ENCODE measurements at places on chromosomes 16 and 17.
A peak's percentile ranks its signal among the peaks of the same experiment; 100 is the strongest.

DNA sequence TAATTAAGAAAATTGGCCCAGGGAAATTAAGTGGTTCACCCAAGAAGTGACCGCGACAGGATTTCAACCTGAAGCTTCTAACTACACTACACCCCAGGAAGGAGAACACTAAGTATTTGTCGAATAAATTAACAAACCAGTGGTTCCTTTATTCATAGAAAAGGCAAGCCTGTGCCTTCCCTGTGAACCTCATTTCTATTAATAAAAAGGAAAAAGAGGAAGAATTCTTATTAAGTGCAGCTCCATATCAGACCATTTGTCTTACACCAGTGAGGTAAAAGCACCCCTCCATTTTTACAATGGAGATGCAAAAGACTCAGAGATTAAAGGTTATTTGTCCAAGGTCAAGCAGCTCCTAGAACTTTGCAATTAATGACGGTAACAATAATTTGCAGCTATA, 1.7 kb downstream of the COPS3 start:
- DNase-seq, result no peak

GRCh38 chr17:79112471-79112870, 37.8 kb downstream of the ENGASE start:
- DNase-seq, result no peak

GRCh38 chr16:50856991-50857390, 115.1 kb downstream of the CYLD start:
- DNase-seq, result no peak

DNA sequence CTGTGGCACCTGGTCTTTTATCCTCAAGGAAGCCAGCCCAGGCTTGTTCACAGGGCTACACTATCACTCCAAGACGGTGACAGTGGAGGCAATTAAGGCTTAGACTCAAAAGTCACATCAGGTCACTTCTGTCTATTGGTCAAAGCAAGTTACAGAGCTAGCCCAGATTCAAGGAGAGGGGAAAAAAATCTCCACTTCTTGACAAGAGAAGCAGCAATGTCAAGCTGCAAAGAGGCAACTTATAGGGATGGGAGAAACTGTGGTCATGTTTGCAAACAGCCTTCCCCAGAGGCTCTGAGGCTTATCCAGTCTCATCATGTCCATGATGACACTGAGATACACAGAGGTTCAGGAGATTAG, 31.6 kb downstream of the SERPINF1 start:
- no peak for DNase-seq

GRCh38 chr17:45371414-45372324, 54.8 kb upstream of the MAP3K14 start:
- DNase-seq, result peak; percentile 30

DNA sequence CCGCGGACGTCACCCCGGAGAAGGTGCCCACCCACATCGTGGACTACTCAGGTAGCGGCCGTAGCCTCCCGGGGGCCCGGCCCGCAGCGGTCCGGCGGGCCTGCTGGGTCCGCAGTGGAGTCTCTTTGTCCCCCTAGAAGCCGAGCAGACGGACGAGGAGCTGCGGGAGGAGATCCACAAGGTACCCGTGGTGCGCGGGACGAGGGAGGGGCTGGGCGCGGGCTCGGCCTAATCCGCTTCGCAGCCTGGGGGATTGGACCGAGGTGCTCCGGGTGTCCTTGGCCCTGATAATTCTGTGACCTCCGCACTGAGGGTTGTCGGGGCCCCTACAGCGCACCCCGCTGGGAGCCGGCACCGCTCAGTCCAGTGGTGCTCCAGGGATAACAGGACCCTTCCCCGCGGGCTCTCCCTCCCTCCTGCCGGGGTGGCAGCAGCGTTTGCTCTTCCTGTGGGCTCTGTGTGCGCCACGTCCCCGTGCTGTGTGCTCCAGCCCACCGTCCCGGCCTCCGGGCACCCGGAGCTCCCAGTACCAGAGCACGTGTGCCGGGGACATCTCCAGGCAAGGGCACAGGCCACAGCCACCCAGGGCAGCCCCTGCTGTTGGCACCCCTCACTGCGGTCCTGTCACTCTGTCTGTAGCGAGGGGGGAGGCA, 713 bp downstream of the RHOT2 start:
- no peak for DNase-seq

GRCh38 chr16:9135797-9136196, 44.4 kb downstream of the HAPSTR1 start:
- DNase-seq, result no peak

DNA sequence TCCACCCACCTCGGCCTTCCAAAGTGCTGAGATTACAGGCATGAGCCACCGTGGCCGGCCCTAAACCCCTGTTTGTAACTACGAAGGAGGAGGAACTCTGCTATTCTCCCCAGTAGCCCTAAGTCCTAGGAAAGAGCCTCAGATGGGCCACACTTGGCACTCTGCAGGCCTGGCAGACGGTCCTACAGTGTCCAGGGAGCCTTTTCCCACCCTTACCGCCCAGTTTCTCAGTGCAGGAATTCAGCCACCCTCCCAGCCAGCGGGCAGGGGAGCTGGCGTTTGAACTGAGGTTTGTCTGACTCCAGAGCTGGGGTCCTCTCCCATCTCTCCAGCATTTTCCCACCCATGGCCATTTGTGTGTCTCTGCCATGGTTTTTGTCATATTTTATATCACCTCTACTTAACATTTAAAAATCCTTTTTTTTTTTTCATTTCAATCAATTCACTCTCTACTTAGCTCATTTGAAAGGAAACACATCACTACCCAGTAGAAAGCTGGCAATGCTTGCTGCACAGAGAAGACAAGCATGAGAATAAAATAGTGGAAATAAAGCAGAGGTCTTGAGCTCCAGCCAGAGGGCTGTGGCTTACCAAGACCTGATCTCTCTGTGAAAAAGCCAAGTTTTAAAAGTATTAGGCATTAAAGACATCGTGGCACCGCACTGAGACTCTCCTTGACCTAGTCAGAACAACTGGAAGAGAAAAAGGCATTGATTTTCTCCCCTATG, 34.9 kb downstream of the BCO1 start:
- DNase-seq, result no peak

GRCh38 chr16:81834868-81835267, 55.8 kb downstream of the PLCG2 start:
- no peak for DNase-seq

DNA sequence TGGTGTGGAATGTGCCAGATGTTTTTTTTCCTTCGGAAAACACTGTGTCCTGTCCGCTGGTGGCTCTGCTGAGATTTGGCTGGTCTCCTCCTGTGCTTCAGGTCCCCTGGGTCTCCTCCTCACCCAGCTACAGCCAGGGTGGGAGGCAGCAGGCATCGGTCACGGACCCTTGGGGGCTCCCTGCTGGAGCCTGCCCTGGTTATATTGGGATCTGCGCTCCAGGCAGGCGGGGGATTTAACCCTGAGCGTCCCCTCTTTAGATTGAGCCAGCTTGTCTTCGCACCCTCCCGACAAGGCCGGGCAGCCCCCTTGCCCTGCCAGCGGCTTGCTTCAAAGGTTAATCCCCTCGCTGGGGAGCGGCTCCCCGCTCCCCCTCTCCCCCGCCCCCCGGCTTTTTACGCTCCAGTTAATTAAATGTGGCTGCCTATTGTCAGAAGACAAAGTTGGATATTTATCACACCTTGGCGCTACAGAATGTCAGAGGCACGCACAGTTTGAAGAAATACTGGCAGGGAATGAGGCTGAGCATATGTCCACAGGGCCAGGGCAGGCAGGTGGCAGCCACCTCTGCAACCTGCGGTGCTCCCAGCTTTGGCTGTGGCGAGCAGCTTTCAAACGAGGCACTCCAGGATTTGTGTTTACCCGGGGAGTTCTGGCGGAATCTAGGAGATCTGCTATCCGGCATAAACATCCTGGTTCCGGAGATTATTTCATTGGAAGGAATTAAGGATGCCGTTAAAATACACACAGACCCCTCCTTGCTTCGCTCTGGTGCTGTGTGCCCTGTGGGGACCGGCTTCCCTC, 38.2 kb upstream of the GSE1 start:
- DNase-seq, result no peak

DNA sequence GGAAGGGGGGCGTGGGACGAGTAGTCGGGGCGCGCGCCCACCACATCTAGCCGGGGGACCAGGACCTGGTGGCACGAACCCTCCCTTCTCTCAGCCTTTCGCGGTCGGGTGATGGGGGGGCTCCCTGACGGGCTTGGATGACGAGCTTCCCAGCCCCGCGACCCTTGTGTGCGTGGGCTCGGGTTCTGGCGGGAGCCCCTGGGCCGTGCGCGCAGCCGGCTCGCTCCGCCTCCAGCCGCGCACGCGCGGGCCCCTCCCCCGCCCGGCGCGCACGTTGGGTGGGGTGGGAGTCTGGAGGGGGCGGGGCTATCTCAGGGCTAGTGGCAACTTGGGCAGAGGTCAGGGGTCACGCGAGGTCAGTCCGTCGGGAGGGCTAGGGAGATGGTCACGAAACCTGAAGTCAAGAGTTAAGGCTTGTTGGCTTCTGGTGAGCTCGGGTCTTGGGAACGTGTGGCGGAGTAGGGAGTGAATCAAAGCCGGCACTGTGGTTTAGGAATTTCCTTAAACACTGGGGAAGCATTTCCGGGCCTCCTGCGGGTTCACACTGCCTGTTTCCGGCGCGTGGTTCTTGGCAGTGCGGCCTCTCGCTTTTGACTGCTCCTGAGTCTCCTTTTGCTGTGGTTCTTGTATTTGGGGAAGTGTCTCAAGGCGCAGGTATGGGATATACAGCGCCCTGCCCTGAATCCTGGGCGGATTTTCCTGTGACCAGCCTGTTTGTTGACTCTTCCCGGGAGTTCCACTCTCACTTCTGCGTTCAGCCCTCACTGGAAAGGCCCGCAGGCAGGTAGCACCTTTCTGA, at the start of gene SRCAP:
SRCAP (plus strand) TSS at position 356 of the 799 bp plus-strand sequence. CDS start 1,654 bp downstream, outside the sequence.
- peak; percentile 85 for DNase-seq

GRCh38 chr16:77059446-77059845, 131.5 kb upstream of the MON1B start:
- DNase-seq, result no peak

GRCh38 chr16:46743232-46743719, 4.9 kb downstream of the MYLK3 start:
- DNase-seq, result peak; percentile 25

- DNase-seq, result no peak
Measured at GRCh38 chr17:57924677-57925076, 30.5 kb downstream of the CUEDC1 start.

- DNase-seq, result no peak
Measured at GRCh38 chr17:6701719-6702118, 11.4 kb downstream of the SLC13A5 start.

- no peak for DNase-seq
Measured at GRCh38 chr17:9862220-9862619, 36.5 kb downstream of the GLP2R start.

DNA sequence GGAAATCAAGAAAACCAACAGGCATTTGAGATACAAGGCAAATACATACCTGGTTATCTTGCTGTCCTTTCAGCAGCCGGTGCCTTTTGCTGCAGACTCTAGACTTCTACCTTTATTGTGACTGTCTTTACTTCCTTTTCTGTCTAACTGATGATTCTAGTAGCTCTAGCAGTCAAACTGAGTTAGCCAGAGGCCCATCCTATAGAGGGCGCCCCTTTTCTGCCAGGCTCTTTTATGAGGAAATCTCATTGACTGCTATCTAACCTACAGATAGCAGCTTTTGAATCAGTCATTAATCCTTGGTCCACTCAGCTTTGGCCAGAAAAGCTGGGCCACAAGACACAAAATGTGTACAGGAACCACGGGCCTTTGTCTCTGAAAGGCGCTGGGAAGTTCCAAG, 87.5 kb upstream of the WSB1 start:
- DNase-seq, result no peak

DNA sequence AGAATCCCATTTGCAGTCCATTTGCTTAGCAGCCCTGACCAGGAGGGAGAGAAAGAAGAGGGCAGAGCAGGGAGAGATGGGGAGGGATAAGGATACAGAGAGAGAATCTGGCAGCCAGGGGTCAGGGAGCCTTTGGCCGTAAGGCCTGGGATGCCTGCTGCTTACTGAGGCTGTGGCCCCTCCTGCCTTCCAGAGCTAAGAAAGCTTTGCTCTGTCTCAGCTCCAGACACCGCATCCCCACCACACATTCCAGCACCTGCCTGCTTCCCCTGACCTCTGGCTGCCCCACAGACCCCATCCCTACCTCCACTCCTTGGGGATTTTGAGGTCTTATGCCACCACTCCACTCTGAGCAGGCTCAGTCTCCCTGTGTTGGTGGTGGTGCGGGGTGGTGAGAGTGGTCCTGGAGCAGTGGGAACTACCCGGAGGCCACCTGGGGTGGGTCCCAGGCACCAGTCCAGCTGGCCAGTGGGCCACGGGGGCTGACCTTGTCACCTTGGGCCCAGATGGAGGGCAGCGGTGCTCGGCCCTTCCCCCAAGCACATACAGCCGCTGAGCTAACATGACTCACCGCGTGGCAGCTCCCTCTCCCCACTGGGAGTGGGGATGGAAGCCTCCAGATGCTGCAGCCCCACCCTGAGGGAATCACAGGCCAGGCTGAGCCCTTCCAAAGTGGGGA, 58.3 kb downstream of the RAI1 start:
- DNase-seq, result no peak

- no peak for DNase-seq
Measured at GRCh38 chr17:550463-551180, 164.0 kb downstream of the VPS53 start.

DNA sequence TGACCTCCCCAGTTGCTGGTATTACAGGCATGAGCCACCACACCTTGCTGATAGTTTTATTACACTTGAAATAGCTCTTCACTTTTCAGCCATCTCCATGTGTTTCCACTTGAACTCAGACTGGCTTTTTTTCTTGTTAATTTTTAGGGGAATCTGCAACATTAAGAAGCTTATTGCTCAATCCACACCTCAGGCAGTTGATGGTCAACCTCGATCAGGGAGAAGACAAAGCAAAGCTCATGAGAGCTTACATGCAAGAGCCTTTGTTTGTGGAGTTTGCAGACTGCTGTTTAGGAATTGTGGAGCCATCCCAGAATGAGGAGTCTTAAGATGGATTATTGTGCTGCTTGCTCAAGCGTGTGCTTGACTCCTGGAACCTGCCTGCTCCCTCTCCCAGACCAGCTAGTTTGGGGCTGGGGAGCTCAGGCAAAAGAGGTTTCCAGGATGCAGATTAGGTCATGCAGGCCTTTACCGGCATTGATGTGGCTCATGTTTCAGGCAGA, 8.6 kb downstream of the ZNHIT3 start:
- no peak for DNase-seq

DNA sequence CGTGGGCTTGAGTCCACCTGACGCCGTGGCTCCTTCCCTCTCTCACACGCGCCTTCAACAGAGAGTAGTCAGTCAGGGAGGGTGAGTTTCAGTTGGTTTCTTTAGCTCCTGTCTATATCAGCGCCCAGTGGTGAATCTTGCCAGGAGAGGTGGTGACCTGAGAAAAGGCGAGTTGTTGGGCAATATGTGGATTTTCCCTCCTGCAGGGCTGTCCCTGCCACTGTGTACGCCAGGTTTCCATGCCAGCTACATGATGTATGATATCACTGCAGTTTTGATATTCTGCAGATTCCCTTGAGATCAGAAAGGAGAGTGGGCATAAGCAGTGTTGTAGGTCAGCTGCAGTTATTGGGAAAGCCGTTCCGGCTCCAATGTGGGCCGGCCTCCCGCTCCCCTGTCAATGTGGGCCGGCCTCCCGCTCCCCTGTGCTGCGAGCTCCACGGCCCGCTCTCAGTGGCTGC, 31.4 kb downstream of the BANP start:
- no peak for DNase-seq
